Activated CD4-positive, alpha-beta T cell treated with anti-CD3 and anti-CD28 coated beads, Interleukin-2, Interleukin-6, amounts not matched to agents 100 ng/mL and 50 ng/mL, durations not matched to agents 16 hours and 8 hours (primary cell): ENCODE measurements at places on chromosomes 3 and 15.

DNA sequence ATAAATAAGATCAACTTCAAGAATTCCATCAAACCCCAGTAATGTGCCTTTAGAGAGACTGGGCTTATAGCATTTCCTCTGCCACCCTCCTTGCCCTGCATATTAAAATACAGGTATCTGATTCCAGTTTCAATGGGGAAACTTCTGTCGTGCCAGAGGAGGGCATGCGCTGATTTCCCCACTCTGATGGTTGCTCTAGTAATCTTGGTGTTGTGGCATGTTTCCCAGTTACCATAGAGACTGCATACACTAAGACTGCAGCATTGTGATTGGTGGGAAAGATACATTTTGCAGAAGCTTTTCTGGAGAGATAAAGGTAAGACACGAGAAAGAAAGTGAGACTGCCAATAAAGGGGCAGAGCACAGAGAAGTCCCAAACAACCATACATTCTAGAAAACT, 225.6 kb downstream of the TIGIT start:
- DNase-seq, result no peak

DNA sequence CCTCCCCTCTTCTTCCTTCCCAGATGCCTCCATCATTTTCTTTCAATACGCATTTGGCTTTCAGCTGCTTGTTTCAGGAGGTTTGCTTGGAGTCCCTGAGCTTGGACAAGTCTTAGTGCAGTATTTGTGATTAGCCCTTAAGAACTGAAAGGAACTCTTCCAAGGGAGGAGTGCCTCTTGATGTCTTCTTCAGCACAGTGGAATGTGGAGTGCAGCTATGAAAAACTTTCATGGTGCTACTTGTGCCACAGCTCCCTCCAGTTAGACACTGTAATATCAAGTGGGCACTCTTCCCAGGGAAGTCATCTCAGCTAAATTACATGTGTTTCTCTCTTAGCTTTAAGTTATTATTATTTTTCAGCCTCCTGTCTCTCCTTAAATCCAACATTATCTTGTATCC, 173.1 kb downstream of the NECTIN3 start:
- no peak for DNase-seq

GRCh38 chr3:56357266-56357665, 111.0 kb downstream of the ERC2 start:
- no peak for DNase-seq

GRCh38 chr3:65551945-65552344, 486.8 kb downstream of the MAGI1 start:
- DNase-seq, result no peak

DNA sequence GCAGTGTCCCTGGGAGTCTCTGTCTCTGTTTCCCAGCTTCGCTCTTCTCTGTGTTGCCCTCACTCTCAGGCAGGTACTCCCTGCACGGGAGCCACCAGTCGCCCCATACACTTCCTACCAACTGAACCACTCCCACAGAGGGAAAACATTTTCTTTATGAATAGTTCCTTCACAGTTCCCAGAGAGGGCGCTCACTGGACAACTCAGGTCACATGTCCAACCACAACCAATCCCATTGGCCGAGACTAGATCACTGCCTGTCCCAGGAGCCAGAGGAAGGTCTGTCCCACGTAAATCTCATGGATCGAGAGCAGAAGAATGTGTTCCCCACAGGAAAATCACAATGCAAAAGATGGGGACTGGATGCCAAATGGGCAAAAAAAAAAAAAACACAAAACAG, 26.1 kb downstream of the GRK7 start:
- DNase-seq, result no peak

GRCh38 chr3:52238193-52238760, 681 bp downstream of the TWF2 start:
- DNase-seq, result no peak

GRCh38 chr3:68986496-68987208, 26.8 kb downstream of the EOGT start:
- peak; percentile 25 for DNase-seq

- DNase-seq, result no peak
Observed at GRCh38 chr3:29440413-29441305, 159.8 kb downstream of the RBMS3 start.

GRCh38 chr15:91849749-91850161, 3.8 kb upstream of the SLCO3A1 start:
- DNase-seq, result peak; percentile 47

DNA sequence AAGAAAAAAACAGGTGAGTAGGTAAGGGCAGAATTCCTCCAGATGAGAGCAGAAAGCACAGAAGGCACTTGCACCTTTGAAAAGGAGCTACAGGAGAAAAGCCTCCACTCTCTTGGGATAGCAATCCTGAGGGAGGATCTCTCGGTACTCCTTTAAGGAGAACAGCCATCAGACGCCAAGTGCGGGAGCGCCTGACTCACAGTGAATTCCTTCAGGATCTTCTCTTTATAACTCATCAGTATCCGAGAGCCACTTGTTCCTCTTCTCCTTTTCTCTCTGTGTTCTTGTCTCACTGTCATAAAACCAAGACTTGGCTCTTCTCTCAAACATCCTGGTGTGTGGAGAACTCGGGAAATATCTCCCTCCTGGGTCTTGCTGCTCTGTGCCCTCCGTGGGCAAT, 10.1 kb upstream of the GOLGA8J start:
- DNase-seq, result no peak

GRCh38 chr15:51135276-51135675, 40.6 kb upstream of the TNFAIP8L3 start:
- no peak for DNase-seq

- no peak for DNase-seq
Observed at GRCh38 chr3:12178091-12178820, 19.5 kb upstream of the TIMP4 start.

DNA sequence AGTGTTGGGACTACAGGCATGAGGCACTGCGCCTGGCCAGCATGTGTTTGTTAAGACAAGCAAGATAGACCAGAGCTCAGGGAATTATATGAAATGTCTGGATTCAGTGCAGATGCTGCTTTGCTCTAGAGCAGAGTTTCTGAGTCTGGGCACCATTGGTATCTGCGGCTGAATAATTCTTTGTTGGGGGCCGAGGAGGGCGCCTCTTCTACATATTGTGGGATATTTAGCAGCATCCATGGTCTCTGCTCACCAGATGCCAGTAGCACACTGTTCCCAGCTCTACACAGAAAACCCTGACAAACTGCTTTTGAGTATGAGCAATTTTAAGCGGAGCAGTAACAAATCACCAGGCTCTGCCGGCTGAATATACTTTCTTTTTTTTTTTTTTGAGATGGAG, 3.6 kb upstream of the LDHAL6B start:
- DNase-seq, result no peak

GRCh38 chr3:188119846-188120245, 34.1 kb upstream of the LPP start:
- no peak for DNase-seq

DNA sequence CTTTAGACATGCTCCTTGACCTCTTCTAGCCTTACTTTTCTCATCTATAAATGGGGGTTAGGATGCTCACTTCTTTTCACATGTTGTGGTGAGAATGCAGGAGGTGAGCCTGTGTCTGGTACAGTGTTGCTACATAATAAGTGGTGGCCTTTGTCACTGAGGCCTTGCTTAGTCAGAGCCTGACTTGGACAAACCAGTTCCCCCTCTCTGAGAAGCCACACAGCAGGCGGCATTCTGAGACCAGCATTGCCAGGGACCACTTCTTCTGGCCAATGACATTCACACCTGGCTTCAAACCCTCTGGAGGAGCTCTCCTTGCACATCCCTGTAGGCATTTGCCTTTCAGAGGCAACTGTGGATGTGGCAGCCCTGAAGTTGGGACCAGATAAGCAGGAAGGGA, 95.7 kb downstream of the MINAR1 start:
- no peak for DNase-seq

GRCh38 chr3:79211586-79212359, 556.0 kb downstream of the ROBO1 start:
- no peak for DNase-seq

DNA sequence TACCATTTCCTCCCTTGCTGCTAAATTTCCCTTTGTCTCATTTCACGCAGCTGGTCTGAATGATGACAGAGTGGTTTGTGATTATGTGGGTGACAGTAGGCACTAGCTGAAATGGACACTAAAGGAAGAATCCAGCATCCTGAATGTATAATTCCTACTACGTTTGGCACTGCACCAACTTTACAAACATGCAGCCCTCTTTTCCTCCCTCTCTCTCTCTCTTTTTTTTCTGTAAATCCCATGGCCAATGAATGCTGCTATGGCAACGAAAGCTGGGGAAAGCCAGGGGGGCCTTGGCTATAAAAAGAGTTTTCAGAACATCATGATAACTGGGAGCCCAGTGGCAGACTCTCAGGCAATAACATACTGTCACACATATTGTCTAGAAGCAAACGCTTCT, 367.2 kb upstream of the AGTR1 start:
- no peak for DNase-seq

DNA sequence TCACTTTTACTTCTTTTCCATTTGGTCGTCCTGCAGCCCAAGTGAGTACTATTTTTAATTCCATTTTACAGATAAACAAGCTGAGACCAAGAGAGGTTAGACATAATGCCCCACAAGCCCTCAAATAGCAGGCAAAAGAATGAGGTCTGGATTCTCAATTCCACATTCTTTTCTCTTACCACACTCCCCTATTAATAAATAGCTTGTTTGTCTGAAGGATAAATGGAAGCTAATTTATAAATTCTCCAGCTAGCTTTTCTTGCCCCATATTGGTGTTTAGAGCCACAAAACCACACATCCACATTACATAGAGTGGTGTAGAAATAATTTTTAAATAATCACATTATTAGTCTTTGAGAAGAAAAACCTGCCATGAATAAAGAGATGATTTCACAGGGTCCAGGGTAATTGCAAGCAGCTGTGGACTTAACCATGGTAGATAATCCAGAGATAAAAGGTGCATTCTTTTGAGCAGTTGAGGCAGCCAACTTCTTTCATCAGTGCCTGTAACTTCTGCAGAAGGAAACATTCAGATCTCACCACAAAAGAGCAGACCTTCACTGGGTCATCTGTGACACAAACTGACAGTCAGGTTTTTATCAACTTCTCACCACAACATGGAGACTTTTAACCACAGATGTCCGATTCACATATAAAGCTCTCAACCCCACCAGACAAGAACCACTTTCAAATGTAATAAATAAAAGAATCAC, 313.4 kb upstream of the STT3B start:
- DNase-seq, result peak; percentile 41

DNA sequence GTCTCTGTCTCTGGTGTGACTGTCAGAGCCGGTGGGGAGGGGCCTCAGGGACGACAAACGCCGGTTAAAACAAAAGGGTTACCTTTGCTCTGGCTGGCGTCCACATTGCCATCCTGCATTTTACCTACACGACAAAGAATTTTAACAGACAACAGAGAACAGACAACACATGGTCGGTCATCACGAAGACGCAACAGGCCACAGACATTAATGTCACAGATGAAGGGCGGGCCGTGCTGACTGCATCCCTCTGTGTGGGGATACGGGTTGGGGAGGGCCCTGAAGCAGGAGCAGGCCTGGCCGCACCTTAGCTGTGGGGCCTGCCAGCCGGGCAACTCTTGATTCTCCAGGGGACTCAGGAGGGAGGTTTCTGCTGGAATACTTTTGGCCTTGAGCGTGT, 58.2 kb upstream of the SEC13 start:
- DNase-seq, result no peak

- peak; percentile 46 for DNase-seq
Observed at GRCh38 chr3:71006810-71007785, 576.4 kb downstream of the FOXP1 start.

DNA sequence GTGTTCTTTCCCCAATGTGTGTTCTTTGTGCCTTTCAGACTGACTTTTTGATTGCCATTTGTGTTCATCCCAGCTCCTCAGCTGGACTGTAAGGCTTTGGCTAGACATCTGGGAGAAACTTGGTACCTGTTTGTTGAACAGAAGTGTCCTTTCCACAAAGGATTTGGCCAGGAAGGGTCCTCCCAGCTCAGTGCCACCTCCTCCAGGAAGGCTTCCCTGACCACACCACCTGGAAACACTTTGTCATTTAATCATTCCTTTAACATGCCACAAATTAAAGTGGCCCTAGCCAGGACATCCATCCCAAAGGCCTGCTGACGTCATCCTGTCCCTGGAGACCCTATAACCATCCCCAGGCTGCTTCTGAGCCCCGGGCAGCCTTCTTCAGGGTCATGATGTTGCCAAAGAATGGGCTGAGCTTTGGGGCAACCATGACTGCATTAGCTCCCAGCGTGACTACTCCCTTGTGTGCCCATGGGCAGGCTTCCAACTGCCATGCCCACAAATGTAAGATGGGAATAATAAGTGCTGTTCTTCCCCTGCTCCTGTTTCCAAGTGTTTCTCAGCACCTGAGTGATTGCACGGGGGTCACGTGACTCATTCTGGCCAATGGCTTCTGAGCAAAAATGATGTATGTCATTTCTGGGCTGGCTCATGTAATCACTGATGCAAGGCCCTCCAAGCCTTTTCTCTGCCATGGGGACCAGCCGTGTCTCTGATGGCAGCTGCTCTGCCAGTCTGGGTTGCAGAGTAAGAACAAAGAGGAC, 112.5 kb upstream of the SMAD3 start:
- no peak for DNase-seq

DNA sequence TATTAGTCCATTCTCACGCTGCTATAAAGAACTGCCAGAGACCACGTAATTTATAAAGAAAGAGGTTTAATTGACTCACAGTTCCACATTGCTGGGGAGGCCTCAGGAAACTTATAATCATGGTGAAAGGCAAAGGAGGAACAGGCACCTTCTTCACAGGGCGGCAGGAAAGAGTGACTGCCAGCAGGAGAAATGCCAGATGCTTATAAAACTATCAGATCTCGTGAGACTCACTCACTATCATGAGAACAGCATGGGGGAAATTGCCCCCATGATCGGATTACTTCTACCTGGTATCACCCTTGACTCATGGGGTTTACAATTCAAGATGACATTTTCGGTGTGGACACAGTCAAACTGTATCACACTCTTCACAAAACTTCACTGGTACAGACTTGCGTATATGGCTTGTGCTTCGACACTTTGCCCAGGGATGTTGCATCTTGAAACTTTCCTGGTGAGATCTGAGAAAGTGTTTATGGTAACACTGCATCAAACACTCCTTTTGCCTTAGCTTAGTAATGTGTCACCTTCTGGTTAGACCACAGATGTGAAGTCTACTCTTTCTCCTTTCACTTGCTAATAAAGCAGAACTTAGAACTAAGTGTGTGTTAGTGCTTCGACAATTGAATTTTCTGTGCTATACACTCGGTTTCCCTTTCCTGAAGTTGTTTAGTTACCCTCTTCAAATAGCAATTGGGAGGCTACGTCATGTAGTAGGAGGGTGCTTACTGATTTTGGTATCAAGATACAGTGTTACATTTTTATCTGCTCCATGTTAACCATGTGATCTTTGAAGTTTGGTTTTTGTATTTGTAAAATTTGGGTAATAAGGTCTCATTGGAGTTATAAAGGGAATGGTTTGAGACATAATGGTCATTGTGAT, 185.7 kb downstream of the LPP start:
- peak; percentile 89 for DNase-seq

DNA sequence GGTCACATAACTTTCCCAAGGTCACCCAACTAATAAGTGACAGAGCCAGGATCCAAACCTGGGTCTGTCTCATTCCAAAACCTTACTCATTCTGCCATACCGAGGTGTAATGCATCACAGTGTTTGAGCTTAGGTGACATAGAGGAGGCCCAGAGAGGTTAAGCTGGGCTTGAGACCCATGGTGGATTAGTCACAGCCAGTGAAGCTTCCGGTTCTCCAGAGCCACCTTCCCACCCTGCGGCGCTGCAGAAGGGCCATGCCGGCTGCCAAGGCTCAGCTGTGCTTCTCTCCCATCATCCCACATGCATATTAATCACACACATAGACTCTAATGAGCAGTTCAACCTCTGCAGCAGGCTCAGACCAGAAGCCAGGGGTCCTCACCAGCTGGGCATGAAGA, 42.2 kb downstream of the SPSB4 start:
- DNase-seq, result no peak

- no peak for DNase-seq
Observed at GRCh38 chr15:67832031-67832551, 6.8 kb downstream of the SKOR1 start.
